Activated naive CD8-positive, alpha-beta T cell treated with anti-CD3 and anti-CD28 coated beads, Interleukin-2, amount 50 U/mL, for 24 hours (primary cell): ENCODE measurements at places on chromosomes 5 and 9.

GRCh38 chr5:177397875-177398390 lies 2.5 kb downstream of the PFN3 start:
- no peaks in the 10 kb centered on the region for H3K36me3 ChIP-seq
- H3K4me1 ChIP-seq = peaks cover 10% of the 10 kb centered on the region
- peaks cover 20% of the 10 kb centered on the region for H3K27me3 ChIP-seq
- no peak for DNase-seq

DNA sequence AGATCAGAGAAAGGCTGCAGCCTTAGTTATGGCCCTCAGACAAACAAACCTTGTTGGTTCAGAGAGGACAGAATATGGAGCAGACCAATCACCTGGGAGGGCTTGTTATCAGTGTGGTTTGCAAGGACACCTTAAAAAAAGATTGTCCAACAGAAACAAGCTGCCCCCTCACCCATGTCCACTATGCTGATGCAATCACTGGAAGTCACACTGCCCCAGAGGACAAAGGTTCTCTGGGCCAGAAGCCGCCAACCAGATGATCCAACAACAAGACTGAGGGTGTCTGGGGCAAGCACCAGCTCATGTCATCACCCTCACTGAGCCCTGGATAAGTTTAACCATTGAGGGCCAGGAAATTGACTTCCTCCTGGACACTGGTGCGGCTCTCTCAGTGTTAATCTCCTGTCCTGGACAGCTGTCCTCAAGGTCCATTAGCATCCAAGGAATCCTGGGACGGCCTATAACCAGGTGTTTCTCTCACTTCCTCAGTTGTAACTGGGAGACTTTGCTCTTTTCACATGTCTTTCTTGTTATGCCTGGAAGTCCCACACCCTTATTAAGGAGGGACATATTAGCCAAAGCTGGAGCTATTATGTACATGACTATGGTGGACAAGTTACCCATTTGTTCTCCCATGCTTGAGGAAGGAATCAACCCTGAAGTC lies 36.9 kb upstream of the TBCA start:
- no peak overlapping the region for H3K27ac ChIP-seq
- H3K4me1 ChIP-seq = no peaks in the 10 kb centered on the region
- H3K36me3 ChIP-seq = peaks cover 2% of the 10 kb centered on the region
- H3K4me3 ChIP-seq = no peak overlapping the region
- no peaks in the 10 kb centered on the region for H3K27me3 ChIP-seq

- H3K36me3 ChIP-seq = peaks cover 11% of the 10 kb centered on the region
- peak overlapping the region; percentile 99 for H3K27ac ChIP-seq
- peak overlapping the region; percentile 92 for H3K4me3 ChIP-seq
Measured at GRCh38 chr5:181186986-181187499, 18.0 kb downstream of the TRIM7 start.

DNA sequence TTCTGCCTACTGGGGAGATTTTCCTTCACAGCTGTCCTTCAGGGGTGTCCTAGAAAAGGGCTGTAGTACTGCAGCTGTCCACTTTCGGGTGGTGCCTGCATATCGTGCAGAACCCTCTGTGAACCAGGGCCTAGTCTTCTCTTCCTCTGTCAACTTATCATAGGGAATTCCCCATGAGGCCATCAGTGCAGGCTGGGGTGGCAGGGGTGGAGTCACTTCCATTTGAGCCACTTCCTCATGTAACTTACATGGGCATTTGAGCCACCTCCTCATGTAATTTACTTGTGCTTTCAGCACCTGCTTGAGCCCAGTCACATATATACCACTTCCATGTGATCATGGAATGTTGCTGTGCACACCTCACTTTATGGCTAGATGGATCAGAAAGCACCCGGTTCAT lies 742.0 kb upstream of the RGMB start:
- H3K27me3 ChIP-seq = no peaks in the 10 kb centered on the region
- H3K36me3 ChIP-seq = no peaks in the 10 kb centered on the region
- no peak overlapping the region for H3K27ac ChIP-seq
- H3K4me1 ChIP-seq = no peaks in the 10 kb centered on the region

GRCh38 chr9:94607423-94607691 lies 13.7 kb upstream of the FBP2 start:
- H3K36me3 ChIP-seq = peaks cover 2% of the 10 kb centered on the region
- H3K4me3 ChIP-seq = no peak overlapping the region
- no peak for DNase-seq
- H3K4me1 ChIP-seq = peaks cover 23% of the 10 kb centered on the region
- peaks cover 27% of the 10 kb centered on the region for H3K27me3 ChIP-seq
- H3K27ac ChIP-seq = no peak overlapping the region

GRCh38 chr5:132026516-132027008 lies 15.1 kb upstream of the ACSL6 start:
- peaks cover 3% of the 10 kb centered on the region for H3K36me3 ChIP-seq
- H3K27me3 ChIP-seq = peaks cover 7% of the 10 kb centered on the region
- H3K27ac ChIP-seq = no peak overlapping the region
- DNase-seq = peak; percentile 65
- no peak overlapping the region for H3K4me3 ChIP-seq

DNA sequence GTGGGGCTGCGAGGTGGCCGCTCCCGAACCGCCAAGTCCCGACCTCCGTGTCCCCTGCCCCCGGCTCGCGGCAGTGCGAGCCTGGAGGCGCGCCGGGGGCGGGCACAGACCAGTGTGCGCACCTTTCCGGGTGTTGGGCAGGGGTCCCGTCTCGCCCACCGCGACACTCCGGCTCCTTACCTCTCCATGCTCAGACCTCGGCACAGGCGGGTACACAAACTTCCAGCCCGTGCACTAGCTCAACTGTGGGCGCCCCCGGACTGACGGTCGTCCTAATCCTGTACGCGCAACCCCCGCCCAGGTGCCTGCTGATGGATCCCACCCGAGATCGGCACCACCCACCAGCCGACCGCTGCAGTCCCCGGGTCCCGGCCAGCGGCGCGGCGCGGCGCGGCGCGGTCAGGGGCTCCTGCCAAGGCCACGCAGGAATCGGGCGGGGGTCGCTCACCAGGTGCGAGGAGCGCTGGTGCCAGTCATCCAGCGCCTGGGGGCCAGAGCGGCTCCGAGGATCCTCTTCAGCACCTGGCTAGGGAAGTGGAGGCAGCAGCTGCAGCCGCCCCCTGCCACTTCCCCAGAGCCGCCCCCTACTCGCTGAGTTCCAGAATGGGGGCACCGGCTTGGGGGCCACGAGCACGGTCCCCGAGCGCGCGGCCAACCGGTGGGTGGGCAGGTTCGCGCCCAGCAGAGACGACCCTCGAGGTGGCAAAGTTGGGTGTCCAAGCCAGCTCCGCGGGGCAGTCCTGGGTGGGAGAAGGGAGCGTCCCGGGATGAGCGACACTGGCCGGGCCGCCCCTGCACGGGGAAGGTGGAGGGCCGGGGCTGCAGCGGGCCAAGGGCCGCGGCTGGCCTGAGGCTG lies 511 bp downstream of the SEMA5A start:
- H3K27ac ChIP-seq = no peak overlapping the region
- H3K36me3 ChIP-seq = no peaks in the 10 kb centered on the region
- H3K4me3 ChIP-seq = no peak overlapping the region
- peaks cover 6% of the 10 kb centered on the region for H3K4me1 ChIP-seq

GRCh38 chr5:134813827-134814226 lies 31.9 kb upstream of the C5orf24 start:
- peaks cover 19% of the 10 kb centered on the region for H3K4me1 ChIP-seq
- peak overlapping the region; percentile 51 for H3K27ac ChIP-seq
- no peak for DNase-seq
- no peaks in the 10 kb centered on the region for H3K27me3 ChIP-seq
- H3K4me3 ChIP-seq = no peak overlapping the region

- H3K4me1 ChIP-seq = peaks cover 24% of the 10 kb centered on the region
- DNase-seq = no peak
- H3K4me3 ChIP-seq = no peak overlapping the region
- H3K36me3 ChIP-seq = no peaks in the 10 kb centered on the region
- peaks cover 43% of the 10 kb centered on the region for H3K27me3 ChIP-seq
Measured at GRCh38 chr5:138725818-138726416, 27.3 kb upstream of the CTNNA1 start.

DNA sequence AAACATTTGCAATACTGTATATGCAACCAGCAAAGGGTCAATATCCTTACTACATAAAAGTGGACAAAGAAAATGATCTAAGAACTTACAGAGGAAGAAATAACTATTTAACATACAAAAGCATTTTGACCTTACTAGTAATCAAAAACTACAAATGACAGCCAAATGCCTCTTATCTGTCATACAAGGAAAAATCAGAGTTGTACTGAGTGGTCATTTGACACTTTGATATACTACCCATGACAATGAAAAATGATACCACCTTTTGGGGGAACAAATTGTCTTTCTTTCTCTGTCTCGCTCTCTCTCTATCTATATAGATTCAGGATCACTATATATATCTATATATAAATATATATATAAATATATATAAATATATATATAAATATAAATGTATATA lies 50.4 kb upstream of the ZSWIM6 start:
- DNase-seq = no peak
- H3K36me3 ChIP-seq = no peaks in the 10 kb centered on the region
- no peaks in the 10 kb centered on the region for H3K27me3 ChIP-seq
- no peak overlapping the region for H3K27ac ChIP-seq

DNA sequence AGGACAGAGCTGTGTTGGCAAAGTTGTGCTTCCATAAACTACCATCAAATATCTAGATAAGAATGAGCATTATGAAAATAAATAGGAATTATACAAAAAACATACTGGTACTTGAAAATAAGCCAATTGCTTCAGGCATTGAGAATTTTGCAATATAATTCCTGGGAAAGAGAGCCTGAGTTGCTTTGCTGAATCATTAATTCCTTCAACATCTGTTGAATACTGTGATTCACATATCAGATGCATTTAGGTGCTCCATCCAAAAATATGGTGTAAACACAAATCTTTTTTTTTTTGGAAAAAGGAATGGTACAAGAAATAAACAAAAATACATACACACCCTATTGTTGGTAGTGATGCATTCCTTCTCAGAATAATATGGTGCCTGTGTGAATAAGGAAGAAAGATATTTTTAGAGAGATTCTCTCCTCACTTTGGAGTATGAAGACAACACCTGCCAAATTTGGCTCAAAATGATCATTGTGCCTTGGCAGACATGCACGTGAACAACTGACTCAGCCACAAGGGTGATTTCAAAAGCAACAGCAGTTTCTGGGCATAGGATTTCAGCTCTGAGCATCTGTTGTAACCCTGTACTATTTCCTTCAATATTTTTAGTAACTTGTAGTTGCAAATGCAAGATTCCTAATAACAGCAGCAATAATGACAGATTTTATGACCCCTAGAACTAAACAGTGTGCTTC lies 96.7 kb downstream of the CAVIN4 start:
- H3K27ac ChIP-seq = no peak overlapping the region
- no peak overlapping the region for H3K4me3 ChIP-seq
- no peaks in the 10 kb centered on the region for H3K4me1 ChIP-seq
- no peak for DNase-seq

GRCh38 chr5:7068156-7068555 lies 327.8 kb upstream of the ADCY2 start:
- no peak overlapping the region for H3K27ac ChIP-seq
- H3K27me3 ChIP-seq = peaks cover 2% of the 10 kb centered on the region
- H3K4me1 ChIP-seq = no peaks in the 10 kb centered on the region
- H3K36me3 ChIP-seq = no peaks in the 10 kb centered on the region

GRCh38 chr5:54230936-54231685 lies 79.3 kb downstream of the ARL15 start:
- H3K27me3 ChIP-seq = no peaks in the 10 kb centered on the region
- H3K4me3 ChIP-seq = no peak overlapping the region
- H3K4me1 ChIP-seq = peaks cover 4% of the 10 kb centered on the region
- no peak overlapping the region for H3K27ac ChIP-seq

DNA sequence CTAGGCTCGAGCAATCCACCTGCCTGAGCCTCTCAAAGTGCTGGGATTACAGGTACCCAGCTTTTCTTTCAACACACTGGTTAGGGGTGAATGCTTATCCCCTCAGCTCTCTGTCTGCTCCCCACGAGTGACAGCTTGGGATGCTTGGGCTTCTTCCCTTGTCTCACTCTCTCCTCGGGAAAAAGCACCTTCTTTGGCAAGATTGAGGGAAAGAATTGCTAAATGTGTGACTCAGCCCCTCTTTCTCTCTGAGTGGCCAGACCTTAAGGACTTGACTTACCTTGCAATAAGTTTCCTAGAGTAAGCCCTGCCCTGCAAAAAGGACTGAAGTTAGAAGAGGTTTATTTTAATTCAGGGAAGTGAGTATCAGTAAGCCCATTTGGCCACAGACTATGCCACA lies 68.1 kb upstream of the ERBIN start:
- H3K27ac ChIP-seq = no peak overlapping the region
- H3K4me3 ChIP-seq = no peak overlapping the region
- H3K27me3 ChIP-seq = no peaks in the 10 kb centered on the region
- no peak for DNase-seq

GRCh38 chr9:94624629-94625028 lies 14.7 kb downstream of the FBP1 start:
- peaks cover 8% of the 10 kb centered on the region for H3K27me3 ChIP-seq
- no peak for DNase-seq
- H3K27ac ChIP-seq = no peak overlapping the region
- no peak overlapping the region for H3K4me3 ChIP-seq
- peaks cover 8% of the 10 kb centered on the region for H3K4me1 ChIP-seq

DNA sequence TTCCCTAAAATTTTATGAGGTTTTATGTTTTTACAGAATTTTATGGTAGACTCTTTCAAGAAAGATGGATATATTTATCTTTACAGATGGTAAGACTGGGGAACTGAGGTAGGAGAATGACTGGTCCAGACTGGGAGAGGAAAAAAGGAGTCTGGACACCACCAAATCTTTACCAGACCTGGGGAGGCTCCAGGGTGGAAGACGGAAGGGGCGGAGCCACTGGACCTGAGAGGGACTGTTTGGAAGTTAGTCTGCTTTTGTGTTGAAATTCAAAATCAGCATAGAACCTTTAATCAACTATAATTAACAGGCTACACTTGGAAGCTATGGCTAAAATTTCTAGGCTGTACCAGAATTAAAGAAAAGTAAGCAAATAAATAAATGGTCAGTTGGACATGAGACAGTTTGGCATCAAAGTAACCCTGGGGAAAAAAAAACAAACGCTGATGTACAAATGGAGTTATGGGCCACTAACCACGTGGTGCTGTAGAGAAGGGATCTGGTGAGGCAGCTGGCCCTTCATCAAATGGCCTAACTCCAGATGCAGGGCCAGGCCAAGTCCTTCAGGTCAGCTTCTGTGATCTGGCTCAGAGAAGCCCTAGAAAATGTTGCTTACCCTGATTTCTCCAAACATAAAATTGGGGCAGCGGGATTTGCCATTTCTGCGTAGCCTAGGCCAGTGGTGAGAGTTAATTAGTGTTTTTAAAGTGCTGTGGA lies 155.1 kb downstream of the ARSB start:
- H3K4me1 ChIP-seq = peaks cover 6% of the 10 kb centered on the region
- H3K27ac ChIP-seq = peak overlapping the region; percentile 19
- H3K36me3 ChIP-seq = peaks cover 12% of the 10 kb centered on the region
- H3K4me3 ChIP-seq = no peak overlapping the region
- no peaks in the 10 kb centered on the region for H3K27me3 ChIP-seq

- no peaks in the 10 kb centered on the region for H3K4me1 ChIP-seq
- no peaks in the 10 kb centered on the region for H3K27me3 ChIP-seq
- no peaks in the 10 kb centered on the region for H3K36me3 ChIP-seq
- no peak overlapping the region for H3K4me3 ChIP-seq
Measured at GRCh38 chr9:14250794-14251153, 63.2 kb downstream of the NFIB start.
